ENCODE measurements at places on chromosomes 3 and 15.

- H3K4me1 ChIP-seq: peaks cover 5% of the 10 kb centered on the region
- DNase-seq: no peak
- no peaks in the 10 kb centered on the region for H3K36me3 ChIP-seq
These were observed 104.9 kb upstream of the ZBED2 start for GRCh38 chr3:111700054-111700453.

- no peak for DNase-seq
- no peak overlapping the region for H3K27ac ChIP-seq
- no peak overlapping the region for H3K4me3 ChIP-seq
- H3K4me1 ChIP-seq: no peaks in the 10 kb centered on the region
- peaks cover 2% of the 10 kb centered on the region for H3K36me3 ChIP-seq
These were observed 18.5 kb downstream of the ALCAM start for GRCh38 chr3:105385179-105385578.

GRCh38 chr3:182717216-182717615, 76.1 kb upstream of the ATP11B start:
- H3K4me3 ChIP-seq: no peak overlapping the region
- H3K4me1 ChIP-seq: no peaks in the 10 kb centered on the region
- H3K27ac ChIP-seq: no peak overlapping the region
- DNase-seq: no peak
- H3K36me3 ChIP-seq: no peaks in the 10 kb centered on the region

DNA sequence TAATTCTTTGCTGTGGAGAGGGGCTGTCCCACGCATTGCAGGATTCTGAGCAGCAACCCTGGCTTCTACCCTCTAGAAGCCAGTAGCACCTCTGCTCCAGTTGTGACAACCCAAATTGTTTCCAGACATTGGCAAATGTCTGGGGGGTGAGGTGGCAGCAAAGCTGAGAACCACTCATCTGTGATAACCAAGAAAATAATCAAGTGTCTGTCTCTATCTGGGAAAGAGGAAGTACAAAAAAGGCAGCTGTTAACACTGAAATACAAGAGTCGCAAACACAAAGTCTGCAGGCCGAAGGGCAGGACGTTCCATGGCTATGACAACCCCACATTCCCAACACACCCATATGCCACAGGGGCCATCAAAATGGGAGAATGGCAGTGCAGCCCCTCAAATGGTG, 42.2 kb upstream of the GNB5 start:
- no peaks in the 10 kb centered on the region for H3K27me3 ChIP-seq
- no peak overlapping the region for H3K4me3 ChIP-seq
- no peak overlapping the region for H3K27ac ChIP-seq
- H3K4me1 ChIP-seq: no peaks in the 10 kb centered on the region

DNA sequence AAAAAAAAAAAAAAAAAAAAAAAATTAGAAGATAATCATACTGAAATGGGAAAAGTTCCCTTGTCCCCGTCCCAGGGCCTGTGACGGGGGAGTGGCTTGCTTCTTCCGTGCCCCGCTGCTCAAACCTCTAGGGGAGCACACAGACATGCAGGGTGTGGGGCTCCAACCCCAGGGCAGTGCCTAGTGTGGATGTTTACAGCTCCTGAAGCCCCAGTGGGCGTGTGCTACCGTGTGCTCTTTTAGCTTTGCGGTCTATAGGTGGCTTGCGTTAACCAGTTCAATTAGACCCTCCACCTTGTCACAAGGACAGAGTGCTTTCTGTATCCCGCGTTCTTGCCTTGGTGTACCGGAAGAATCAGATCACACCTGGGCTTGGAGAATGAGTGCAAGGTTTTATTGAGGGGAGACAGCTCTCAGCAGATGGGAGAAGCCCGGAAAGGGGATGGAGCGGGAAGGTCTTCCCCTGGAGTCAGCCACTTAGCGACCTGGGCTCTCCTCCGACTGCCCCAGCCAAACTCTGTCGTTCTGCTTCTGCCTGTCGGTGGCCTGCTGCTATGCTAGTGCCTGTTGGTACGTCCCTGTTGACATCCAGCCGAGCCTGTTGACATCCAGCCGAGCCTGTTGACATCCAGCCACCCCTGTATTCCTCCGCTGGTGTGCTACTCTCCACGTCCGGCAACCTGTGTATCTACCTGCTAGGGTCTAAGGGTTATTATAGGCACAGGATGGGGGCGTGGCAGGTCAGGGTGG, 569.8 kb downstream of the VGLL3 start:
- no peak overlapping the region for H3K4me3 ChIP-seq
- H3K36me3 ChIP-seq: no peaks in the 10 kb centered on the region
- H3K27me3 ChIP-seq: no peaks in the 10 kb centered on the region
- no peaks in the 10 kb centered on the region for H3K4me1 ChIP-seq
- no peak overlapping the region for H3K27ac ChIP-seq
- no peak for DNase-seq

DNA sequence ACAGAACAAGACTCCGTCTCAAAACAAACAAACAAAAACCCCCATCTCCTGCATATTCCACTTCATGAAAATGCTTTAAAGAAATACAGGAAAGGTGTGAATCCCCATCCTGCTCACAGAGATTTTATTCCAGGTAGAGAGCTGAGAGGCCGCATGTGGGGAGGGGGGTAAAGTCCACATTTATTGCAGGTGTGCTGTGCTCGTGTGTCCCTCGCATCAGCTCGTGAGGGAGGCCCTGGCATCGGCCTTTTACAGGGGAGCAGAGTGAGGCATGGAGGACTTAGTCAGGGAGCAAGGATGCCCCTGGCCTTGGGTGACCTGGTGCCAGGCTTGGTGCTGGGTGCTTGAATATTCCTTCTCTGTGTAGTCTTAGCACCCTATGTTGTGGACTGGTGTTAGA, 413.5 kb upstream of the C2CD4B start:
- H3K27ac ChIP-seq: no peak overlapping the region
- H3K27me3 ChIP-seq: no peaks in the 10 kb centered on the region
- no peak overlapping the region for H3K4me3 ChIP-seq

GRCh38 chr3:45554006-45554666, 40.4 kb upstream of the LIMD1 start:
- no peak overlapping the region for H3K4me3 ChIP-seq
- peak overlapping the region; percentile 71 for H3K27ac ChIP-seq
- H3K36me3 ChIP-seq: no peaks in the 10 kb centered on the region
- H3K27me3 ChIP-seq: no peaks in the 10 kb centered on the region
- peak; percentile 73 for DNase-seq

GRCh38 chr3:71705681-71706080, 19.5 kb downstream of the EIF4E3 start:
- no peaks in the 10 kb centered on the region for H3K27me3 ChIP-seq
- no peak overlapping the region for H3K4me3 ChIP-seq
- H3K36me3 ChIP-seq: no peaks in the 10 kb centered on the region
- H3K27ac ChIP-seq: no peak overlapping the region

- no peaks in the 10 kb centered on the region for H3K4me1 ChIP-seq
- no peak for DNase-seq
- H3K4me3 ChIP-seq: no peak overlapping the region
- no peaks in the 10 kb centered on the region for H3K27me3 ChIP-seq
These were observed 200.1 kb downstream of the SLC9A9 start for GRCh38 chr3:143648218-143648617.

DNA sequence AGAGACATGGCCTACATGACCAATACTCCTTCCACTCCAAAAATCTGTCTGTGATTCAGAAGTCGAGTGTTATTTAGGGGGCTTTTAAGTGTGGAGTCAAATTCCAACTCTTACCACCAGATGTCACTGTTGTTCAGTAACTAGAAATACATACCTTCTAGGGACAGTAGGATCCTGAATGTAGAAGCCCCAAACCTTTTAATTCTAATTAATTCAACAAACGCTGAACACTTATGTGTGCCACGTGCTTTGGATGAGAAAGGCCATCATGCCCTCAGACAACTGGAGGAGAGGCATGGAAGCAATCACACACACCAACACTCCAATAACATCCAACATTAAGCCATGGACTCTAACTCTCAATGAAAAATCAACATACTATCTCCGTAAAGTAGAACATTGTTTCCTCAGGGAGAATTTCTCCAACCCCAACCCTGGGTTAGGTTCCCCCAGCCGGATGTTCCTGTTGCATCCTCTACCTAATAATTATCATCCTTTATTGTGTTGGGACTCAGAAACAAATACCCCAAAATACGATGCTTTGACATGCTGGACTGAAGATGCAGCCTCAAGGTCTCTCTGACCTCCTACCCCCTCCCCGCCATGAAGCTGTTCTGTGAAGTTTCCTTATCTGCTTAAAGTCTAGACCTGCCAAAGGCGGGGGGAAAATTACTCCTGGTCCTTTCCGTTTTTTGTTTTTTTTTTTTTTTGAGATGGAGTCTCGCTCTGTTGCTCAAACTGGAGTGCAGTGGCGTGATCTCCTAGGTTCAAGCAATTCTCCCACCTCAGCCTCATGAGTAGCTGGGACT, 8.0 kb upstream of the CCDC13 start:
- peaks cover 6% of the 10 kb centered on the region for H3K4me1 ChIP-seq
- no peak overlapping the region for H3K4me3 ChIP-seq
- peak; percentile 62 for DNase-seq
- no peaks in the 10 kb centered on the region for H3K36me3 ChIP-seq
- no peak overlapping the region for H3K27ac ChIP-seq

DNA sequence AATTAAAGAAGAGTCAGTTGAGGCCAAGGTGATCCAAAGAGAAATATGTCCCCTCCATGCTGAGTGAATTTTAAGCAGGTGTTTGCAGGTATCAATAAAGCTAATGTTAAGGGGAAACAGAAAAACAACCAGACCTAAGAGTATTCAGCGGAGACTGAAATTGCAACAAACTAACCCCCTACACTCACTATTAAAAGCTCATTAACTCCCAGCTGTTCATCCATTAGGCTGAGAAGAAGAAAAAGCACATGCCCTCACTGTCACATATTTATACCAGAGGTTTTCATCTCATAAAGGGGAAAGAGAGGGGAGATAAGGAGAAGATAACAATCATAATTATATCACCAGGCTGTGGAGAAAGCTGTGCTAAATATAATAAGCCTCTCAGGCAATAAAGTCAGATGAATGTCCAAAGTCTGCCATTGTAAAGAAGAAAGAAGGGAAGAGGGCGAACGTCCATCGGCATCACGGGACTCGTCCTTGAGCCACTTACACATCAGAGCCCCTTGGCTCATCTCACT, 145.2 kb downstream of the TAFA4 start:
- DNase-seq: no peak
- H3K27ac ChIP-seq: no peak overlapping the region
- no peaks in the 10 kb centered on the region for H3K27me3 ChIP-seq
- H3K36me3 ChIP-seq: no peaks in the 10 kb centered on the region
- no peaks in the 10 kb centered on the region for H3K4me1 ChIP-seq

DNA sequence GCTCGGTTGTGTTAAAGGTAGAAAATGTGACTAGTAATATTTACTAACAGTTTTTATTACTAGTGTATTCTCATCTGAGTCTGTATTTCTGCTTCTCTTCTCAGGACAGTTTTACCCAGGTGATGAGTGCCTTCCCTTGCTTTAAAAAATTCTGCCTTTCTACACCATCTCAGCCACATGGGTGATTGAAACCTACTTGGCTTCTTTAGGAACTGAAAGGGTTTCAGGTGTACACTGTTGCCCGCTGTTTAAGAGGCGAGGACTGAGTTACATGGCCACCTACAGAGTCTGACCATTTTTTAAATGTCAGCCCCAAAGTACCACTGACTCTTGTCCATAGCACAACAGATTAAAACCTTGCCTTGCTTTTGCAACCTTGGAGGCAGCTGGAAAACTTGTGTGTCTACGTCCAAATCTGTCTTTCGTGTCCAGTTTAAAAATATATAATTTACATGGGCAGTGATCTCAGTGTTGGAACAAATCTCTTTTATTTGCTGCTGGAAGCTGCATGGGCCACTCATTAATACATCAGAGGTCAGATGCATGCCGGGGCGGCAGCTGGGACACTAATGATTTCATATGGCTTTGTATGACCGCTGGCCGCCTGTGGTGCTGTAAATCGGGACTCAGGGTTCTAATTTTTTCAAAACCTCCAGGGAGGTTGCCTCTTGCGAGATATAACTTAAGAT, 44.6 kb downstream of the TRIM71 start:
- no peaks in the 10 kb centered on the region for H3K4me1 ChIP-seq
- DNase-seq: no peak
- H3K27ac ChIP-seq: no peak overlapping the region
- H3K27me3 ChIP-seq: no peaks in the 10 kb centered on the region

GRCh38 chr3:32596909-32597369, 26.3 kb upstream of the DYNC1LI1 start:
- DNase-seq: peak; percentile 67
- H3K27me3 ChIP-seq: no peaks in the 10 kb centered on the region
- no peaks in the 10 kb centered on the region for H3K4me1 ChIP-seq
- H3K36me3 ChIP-seq: no peaks in the 10 kb centered on the region
- no peak overlapping the region for H3K4me3 ChIP-seq

- peak overlapping the region; percentile 18 for H3K27ac ChIP-seq
- H3K4me3 ChIP-seq: no peak overlapping the region
- H3K4me1 ChIP-seq: peaks cover 16% of the 10 kb centered on the region
- H3K27me3 ChIP-seq: no peaks in the 10 kb centered on the region
- DNase-seq: peak; percentile 46
- H3K36me3 ChIP-seq: no peaks in the 10 kb centered on the region
These were observed 530 bp upstream of the FBXL22 start for GRCh38 chr15:63596676-63597037.

DNA sequence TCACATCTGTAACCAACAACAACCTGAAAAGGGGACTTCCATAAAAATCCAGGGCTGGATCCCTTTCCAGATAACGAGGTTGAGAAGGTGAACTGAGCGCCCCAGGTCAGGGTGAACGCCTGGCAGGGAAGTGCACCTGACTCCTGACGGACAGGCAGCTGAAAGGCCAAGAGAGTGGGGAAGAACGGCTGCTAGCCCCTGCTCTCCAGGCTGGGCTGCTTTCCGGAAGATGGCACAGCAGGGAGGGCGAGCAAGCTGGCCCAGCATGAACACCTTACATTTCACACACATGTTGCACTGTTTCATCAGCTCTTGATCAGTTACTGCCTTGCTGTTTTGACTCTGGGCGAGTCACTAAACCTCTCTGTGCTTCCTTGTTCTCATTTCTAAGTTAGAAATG, 127.2 kb upstream of the IQSEC1 start:
- no peaks in the 10 kb centered on the region for H3K4me1 ChIP-seq
- no peak for DNase-seq
- H3K36me3 ChIP-seq: no peaks in the 10 kb centered on the region
- H3K27me3 ChIP-seq: no peaks in the 10 kb centered on the region
- H3K27ac ChIP-seq: no peak overlapping the region

- H3K4me3 ChIP-seq: peak overlapping the region; percentile 100
- H3K36me3 ChIP-seq: no peaks in the 10 kb centered on the region
- DNase-seq: no peak
- peak overlapping the region; percentile 90 for H3K27ac ChIP-seq
- H3K4me1 ChIP-seq: peaks cover 2% of the 10 kb centered on the region
- no peaks in the 10 kb centered on the region for H3K27me3 ChIP-seq
These were observed 1.2 kb downstream of the TBL1XR1 start for GRCh38 chr3:177196008-177196455.

GRCh38 chr3:194988495-194989165, 282.3 kb downstream of the XXYLT1 start:
- no peak overlapping the region for H3K4me3 ChIP-seq
- no peaks in the 10 kb centered on the region for H3K36me3 ChIP-seq

DNA sequence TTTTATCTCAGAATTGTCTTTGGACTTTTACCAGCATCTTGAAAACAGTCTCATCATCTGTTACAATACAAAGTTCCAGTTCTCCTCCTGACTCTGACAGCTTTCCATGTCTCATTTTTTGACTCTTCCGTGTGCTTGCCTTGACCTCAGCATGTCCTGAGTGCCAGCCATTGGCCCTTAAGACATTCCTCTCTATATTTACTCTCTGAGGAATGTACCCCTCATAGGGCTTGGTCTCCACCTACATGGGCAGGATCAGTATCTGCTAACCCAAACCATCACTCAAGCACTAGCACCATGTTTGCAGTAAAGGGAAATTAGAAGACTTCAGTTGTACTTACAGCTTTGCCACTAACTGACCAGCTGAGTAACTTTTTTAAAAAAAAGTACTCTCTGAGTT, 16.2 kb downstream of the ANKUB1 start:
- no peak overlapping the region for H3K4me3 ChIP-seq
- no peaks in the 10 kb centered on the region for H3K36me3 ChIP-seq
- no peaks in the 10 kb centered on the region for H3K27me3 ChIP-seq
- no peaks in the 10 kb centered on the region for H3K4me1 ChIP-seq
- H3K27ac ChIP-seq: no peak overlapping the region

All from fibroblast of lung (primary cell).